ENCODE measurements at places on chromosomes 2 and 18.

- peak; percentile 14 for DNase-seq
Observed at GRCh38 chr2:240469239-240469636, 33.8 kb downstream of the GPC1 start.

DNA sequence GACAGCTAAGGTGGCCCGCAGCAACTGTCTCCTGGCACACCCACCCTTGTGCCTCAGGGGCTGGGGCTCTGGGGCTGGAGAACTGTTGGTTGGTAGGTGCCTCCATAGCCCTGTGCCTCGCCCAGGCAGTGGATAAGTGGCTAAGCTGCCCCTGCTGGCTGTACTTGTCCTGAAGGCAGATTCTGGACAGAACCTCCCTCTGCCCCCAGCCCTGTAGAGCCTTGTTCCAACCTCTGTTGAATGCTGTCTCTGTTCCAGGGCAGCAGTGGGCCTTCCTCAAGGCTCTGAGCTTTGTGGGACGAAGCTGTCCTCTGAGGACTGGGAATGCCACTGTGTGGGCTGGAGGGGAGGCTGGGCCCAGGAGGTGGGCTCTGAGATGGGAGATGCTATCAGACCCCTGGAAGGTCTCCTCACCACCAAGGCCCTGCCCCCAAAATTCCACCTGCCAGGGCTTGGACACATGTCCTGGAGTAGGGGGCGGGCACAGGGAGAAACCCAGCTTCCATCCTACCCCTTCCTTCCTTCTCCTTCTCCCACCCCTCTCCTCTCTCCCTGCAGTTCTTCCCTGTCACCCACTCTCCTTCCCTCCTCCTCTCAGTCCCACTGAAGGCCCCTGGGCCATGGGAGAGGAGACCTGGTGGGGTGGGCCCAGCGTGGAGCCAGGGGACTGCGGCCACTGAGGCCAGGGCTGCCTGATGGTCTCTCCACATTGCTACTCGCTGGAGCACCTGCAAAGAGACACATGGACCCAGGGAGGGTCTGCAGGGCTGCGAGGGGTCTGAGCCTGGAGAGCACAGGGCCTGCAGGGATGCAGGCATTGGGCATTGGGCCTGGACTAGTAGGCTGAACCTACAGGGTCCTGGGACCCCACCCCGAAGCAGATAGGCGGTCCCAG, 1.7 kb upstream of the PDCD1 start:
- peak; percentile 52 for DNase-seq

GRCh38 chr2:136297312-136297711, 179.4 kb upstream of the CXCR4 start:
- DNase-seq: no peak

- no peak for DNase-seq
Observed at GRCh38 chr2:30985493-30986230, 152.6 kb downstream of the GALNT14 start.

DNA sequence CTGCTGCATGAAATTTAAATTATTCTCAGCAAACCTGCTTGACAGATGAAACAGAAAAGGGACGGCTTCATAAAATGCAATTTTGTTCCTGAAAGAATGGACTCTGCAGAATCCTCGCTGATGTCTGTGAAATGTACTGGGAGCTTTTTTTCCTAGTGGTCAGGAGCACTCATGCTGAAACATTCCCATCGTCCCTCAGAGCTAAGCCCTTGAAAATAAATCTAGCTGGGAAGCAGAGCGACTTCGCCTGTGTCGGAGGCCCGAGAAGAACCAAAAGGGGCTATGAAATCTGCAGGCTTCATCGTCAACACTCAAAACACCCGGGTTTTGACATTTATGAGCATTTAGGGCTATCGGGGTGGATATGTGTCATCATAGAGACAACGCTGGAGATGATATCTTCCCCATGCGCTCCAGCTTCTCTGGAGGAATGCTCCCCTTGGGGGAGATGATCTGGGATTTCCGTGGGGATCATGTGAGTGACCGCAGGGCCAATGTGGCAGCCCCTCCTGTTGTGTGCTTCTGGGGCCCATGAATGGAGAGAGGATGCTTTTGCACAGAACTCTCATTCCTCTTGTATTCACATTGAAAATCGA, 182.3 kb downstream of the KLHL29 start:
- no peak for DNase-seq

DNA sequence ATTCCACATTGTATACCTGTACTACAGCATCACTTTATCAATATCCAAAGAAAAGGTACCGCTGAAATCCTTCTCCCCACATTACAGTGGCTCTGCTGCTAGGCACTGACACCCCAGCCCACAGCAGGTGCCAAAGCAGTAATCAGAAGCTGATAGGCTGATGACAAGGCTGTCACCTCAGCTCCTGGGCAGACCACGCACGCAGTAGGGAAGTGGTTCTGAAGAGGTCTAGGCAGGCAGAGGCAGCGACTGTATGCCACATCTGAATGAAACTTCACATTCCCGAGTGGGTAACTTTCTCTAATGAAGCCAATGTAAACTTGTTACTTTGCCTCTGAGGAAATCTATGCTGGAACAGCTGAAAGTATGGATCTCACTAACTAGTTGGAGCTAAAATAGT, 113.0 kb downstream of the MEP1B start:
- no peak for DNase-seq

GRCh38 chr2:158557752-158558151, 101.0 kb downstream of the PKP4 start:
- DNase-seq: no peak

DNA sequence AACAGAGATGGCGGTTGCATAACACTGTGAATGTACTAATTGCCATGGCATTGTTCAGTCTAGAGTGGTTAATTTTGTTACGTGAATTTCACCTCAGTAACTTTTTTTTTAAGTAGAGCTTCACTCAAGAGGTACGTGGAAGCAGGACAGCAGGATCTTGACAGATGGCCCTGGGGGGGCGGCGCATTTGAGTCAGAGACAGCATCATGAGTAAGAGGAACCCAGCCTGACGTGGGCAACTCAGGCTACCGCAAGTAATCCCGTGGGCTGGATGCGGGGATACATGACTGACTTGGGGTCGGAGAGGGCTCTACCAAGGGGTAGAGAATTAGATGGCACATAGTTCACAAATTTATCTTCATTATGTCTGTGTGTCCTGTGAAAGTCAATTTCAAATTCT, 38.1 kb upstream of the DAPL1 start:
- DNase-seq: no peak

GRCh38 chr18:32803568-32803967, 30.7 kb upstream of the KLHL14 start:
- no peak for DNase-seq
